ENCODE measurements at places on chromosomes 2 and 18.

GRCh38 chr2:171166328-171166983, 5.8 kb upstream of the TLK1 start:
- no peak for DNase-seq

GRCh38 chr2:16623564-16624435, 41.8 kb downstream of the CYRIA start:
- DNase-seq: no peak

DNA sequence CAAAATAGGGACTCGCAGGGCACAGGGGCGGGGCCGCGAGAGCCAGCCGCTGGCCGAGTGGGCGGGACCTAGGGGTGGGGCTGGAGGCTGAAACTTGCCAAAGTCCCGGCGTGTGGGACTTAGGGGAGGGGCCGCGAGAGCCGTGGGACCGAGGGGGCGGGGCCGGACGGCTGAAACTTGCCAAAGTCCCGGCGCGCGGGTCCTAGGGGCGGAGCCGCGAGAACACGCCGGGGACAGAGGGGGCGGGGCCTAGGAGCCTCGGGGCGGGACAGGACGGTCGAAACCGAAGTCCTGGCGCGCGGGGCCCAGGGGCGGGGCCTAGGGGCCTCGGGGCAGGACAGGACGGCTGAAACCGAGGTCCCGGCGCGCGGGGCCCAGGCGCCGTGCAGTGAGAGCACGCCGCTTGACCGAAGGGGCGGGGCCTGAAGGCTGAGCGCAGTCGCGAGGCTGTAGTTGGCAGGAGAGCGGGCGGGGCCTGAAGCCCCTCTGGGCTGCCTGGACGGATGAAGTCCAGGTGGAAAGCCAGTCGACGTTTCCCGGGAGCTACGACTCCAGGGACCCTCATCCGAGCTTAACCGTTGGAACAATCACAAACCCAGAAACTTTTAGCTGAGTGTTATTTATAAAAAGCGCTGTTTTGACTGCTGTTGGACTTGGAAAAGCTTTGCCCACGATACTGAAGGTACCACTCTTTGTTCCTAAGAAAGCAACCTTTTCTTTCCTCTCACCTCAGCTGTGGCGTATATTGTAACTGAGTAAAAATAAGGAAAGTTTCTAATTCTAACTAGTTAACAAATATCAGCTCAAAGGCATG, 475 bp upstream of the BARD1 start:
- DNase-seq: peak; percentile 100

GRCh38 chr2:8496079-8496478, 185.8 kb upstream of the ID2 start:
- DNase-seq: no peak

GRCh38 chr2:7084601-7085000, 167.4 kb downstream of the RNF144A start:
- DNase-seq: no peak

- DNase-seq: no peak
These were observed 76.1 kb upstream of the DNMT3A start for GRCh38 chr2:25417715-25418369.

DNA sequence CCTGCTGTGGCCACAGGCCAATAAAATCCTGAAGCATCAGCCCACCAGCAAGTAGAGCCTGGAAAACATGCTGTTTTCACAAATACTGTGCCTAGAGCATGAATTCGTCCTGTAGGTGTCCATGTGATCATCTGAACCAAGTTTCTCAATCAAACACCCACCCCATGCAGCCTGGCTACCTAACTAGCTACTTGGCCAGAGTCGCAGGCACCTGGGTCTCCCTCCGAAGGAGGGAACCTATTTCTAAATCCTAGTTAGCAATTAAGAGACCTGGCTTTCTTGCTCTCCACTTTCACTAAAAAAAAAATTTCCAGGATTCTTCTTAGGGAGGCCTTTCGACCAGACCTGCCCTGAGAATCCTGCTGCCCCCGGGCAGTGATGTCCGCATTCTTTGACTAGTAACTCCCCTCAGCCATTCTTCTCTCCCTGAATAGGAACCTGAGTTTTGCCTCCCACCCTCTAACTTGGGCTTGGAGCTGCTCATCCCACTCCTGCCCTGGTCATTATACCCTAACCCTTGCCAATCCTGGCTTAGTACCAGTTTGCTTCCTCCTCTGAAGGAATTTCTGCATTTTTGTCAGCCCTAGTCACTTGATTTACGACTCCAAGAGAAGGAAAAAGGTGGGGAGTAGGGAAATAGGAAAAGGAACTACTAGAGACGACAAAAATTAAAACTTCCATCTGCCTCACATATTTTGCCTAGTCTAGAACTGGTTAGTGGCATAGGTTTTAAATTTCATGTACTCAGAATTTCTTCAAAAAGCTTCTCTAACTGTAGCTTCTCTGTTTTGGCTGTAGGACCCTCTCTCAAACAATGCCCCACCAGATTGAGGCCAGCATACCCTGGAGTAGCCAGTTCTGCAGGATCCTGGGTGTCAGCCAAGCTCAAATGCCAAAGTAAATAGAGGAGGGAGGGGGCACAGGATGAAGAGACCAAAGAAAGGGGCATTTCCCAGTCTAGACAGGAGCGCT, 25.4 kb upstream of the TANK start:
- no peak for DNase-seq

GRCh38 chr18:63150942-63151421, 168.6 kb downstream of the BCL2 start:
- no peak for DNase-seq

- DNase-seq: no peak
These were observed 75.1 kb downstream of the SPRED2 start for GRCh38 chr2:65357095-65357958.

DNA sequence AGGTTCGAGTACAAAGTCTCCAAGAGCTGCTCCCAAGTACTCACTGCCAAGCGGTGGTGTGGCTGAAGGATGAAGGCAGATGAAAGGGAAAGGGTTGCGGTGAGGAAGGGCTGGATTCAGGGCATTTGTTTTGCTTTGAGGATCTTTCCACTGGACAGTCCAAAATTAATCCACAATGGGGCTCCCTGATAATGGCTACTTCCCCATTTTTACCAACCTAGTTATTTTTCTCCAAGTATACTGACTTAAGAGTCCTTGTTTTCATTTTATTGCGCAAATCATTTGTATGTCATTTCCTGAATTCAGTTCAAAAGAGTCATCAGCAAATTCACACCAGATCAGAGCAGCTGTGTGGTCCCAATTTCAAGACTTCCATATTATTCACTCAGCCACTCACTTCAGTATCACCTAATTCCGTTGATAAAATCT, 464 bp upstream of the SESTD1 start:
- no peak for DNase-seq

DNA sequence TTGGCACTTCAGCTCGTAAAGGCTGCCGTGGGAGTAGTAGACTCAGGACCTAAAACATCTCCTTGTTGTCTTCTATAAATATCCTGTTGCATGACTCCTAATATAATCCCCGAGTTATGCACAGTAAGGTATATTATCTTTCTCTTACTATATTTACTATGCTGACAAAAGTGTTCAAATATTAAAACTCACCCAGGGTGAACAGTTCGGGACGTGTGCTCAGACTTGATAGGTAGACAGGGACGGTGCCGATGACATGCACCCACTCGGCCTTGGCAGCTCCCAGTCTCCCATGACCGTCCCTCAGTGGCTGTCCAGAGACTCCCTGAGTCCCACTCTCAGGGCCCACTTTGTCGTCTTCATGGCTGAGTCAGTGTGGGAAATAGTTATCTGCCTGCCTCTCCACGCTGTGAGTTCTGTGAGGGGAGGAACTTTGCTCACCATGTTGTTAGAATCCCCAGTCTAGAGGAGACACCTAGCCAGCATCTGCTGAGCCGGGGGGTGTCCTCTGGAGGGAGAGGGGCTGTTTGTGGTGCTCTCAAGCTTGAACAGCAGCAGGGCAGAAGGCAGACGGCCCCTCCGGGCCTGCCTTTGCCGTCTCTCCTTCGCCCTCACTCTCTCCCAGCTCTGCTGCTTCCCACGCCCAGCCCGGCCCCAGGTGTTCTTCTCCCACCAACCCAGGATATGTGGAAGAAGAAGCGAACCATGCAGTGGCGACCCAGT, 75.0 kb downstream of the DGKD start:
- DNase-seq: no peak

DNA sequence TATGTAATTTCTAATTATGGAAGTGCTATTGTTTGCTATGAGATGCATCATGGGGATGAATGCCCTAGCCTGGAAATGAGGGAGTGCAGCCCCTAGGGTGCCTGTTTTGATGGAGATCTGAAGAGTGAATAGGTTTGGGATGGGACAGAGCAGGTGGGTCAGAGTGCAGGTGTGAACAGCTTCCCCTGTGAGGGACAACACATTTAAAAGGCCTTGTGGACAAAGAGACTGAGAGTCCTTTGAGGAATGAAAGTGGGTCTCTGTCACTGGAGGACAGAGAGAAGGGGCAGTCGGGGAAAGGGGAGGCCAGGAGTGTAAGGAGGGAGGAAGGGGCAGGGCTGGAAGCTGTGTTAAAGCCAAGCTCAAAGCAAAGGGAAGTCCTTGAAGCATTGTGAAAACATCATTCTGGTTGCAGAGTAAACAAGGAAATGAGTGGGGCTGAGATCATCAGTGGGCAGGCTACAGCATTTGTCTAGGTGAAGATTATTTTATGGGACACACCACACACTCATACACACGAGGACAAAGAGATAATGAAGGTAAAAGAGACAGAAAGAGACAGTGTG, 877.6 kb downstream of the SLC4A3 start:
- no peak for DNase-seq

DNA sequence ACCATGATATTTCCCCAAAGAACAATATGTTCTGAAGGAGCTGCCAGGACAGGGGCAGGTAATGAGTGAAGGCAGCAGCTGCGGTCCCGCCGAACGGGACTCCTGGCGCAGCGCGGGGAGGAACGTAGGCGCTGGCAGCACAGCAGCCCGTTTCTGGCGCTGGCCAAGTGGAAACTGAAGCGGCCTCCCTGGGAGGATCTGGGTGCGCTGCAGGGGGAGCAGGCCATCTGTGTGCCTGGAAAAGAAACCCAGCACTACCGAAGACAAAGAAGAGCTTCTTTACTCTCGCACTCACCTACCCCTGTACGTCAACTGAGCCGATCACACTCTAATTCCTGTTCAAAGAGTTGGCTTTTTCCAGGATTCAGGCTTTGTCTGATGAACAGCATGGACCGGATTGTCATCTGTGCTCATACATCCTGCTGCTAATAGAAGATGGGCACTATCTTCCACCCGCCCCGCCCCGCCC, 11.8 kb downstream of the G6PC2 start:
- no peak for DNase-seq

DNA sequence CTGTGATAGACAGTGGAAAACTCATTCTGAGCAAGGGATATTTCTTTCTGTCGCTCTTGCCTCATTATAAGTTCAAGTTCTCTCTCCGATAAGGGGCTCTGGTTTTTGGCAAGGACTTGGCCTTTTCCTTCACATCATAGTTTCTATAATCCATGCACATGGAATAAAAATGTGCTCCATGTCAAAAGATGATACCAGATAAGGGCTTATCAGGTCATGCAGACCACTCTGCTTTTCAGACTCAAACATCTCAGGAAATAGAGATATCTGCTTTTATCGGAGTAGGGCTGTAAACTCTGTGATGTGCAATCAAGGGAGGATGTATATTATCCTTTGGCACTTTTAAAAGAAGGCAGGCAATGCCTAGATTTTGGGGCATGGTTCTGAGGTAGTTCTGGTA, 45.0 kb upstream of the DARS1 start:
- no peak for DNase-seq

GRCh38 chr2:185161701-185162100, 563.4 kb downstream of the ZNF804A start:
- no peak for DNase-seq

- DNase-seq: no peak
These were observed 2.8 kb upstream of the ZNF532 start for GRCh38 chr18:58861861-58862301.

DNA sequence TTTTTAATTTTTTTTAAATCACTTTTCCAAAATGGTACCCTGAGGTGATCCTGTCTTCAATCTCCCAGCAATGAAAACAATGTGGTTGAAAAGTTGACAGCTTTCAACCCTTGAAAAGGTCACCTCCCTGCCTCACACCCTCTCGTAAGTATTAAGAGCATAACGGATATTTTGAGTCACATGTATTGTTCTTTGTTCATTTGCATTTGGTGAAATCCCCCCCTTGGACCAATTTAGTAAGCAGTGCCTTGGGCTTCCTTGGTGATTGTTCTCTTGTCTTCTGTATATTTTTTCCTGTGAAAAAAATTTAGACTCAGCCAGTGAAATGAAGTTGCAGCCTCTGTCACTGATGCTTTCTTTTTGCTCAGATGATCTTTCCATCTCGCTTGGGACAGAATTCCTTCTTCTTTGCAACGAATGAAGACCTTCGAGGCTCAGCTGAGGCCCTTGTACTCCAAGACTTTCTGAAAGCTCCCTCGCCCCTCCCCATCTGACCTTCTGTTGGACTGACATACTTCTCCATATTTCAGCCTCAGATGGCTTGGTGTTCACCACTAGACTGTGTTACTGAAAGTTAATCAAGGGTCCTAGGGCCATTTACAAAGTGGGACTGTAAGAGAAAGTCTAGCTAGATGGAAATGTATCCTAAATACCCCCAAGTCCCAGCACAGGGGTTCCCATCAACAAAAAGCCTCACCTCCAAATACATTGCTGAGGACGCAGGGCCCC, 158.4 kb downstream of the BCL2 start:
- DNase-seq: peak; percentile 55

DNA sequence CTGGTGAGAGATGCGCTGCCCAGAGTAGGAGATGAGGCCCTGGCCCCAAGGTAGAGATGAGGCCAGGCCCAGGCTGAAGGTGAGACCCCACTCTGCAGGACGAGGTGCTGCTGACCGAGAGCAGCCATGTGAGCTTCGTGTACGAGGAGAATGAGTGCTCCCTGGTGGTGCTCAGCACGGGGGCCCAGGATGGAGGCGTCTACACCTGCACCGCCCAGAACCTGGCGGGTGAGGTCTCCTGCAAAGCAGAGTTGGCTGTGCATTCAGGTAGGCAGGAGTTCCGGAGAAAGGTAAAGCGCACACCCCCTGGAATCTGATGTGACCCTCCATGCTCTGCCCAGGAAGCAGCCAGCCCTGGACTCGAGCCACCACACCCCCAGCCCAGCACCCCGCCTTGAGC, 21.5 kb upstream of the GMPPA start:
- no peak for DNase-seq

DNA sequence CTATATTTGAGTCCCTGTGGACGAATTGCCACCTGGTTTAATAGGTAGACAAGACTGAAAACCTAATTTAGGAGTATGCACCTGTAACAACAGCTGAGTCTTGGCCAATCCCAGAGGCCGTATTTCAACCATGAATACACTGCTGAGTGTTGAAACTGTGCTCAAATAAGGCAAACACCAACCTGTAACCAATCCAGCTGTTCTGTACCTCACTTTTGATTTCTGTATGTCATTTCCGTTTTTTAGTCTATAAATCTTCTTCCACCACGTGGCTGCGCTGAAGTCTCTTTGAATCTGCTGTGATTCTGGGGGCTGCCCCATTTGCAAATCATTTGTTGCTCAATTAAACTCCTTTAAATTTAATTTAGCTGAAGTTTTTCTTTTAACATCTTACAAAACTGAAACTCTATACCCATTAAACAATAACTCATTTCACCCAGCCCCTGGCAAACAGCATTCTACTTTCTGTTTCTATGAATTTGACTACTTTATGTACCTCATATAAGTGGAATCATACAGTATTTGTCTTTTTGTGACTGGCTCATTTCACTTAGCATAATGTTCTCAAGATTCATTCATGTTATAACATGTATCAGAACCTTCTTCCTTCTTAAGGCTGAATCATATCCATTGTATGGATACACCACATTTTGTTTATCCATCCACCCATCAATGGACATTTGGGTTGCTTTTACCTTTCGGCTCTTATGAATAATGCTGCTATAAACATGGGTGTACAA, 7.5 kb upstream of the YPEL5 start:
- DNase-seq: peak; percentile 39

- DNase-seq: no peak
These were observed 23.2 kb upstream of the NAB1 start for GRCh38 chr2:190625691-190626090.
